Melanocyte of skin (primary cell): ENCODE measurements at places on chromosomes 6 and 20. TPM values are rescaled to one million over a fixed set of nuclear protein-coding genes. Genes with fewer than 3 reads are reported as not detected.

Gene FAM50B
- 8.8 and 10.0 TPM in 2 replicates for total RNA-seq

Gene RBBP8NL
- total RNA-seq = not detected in 2 replicates

Gene OR2H2
- total RNA-seq = not detected in 2 replicates

Gene PNISR
- 48.0 and 79.0 TPM in 2 replicates for total RNA-seq

Gene RCAN2
- 0.15 and 0.33 TPM in 2 replicates for total RNA-seq

Gene TREML2
- not detected in 2 replicates for total RNA-seq

Gene TREML4
- not detected in 2 replicates for total RNA-seq

Gene TCF21
- not detected in 2 replicates for total RNA-seq
